AG10803 (cell line): ENCODE measurements at places on chromosomes 16 and 17.

DNA sequence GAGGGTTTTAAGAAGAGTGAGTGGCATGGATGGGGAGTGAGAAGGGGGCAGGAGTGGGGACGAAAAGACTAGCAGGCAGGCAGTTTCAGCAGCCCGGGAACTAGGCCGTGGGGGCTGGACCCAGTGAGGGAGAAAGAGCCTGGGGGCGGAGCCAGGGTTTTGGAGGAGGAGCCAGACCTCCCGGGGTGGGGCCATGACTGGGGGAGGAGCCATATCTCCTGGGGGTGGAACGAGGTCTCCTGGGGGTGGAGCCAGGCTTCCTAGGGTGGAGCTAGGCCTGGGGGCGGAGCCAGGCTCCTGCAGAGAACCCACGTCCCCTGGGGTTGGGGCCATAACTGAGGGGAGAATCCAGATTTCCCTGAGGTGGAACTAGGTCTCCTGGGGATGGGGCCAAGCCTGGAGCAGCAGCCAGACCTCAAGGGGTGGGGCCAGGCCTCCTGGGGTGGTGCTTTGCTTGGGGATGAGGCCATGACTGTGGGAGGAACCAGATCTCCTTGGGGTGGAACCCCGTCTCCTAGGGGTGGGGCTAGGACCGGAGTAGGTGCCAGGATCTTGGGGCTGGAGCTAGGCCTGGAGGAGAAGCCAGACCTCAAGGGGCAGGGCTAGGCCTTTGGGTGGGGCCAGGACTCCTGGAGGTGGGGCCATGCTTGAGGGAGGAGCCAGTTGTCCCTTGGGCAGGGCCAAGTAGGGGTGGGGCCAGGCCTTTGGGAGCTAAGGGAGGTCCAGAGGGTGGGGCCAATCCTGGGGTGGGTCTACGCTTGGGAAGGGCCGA lies 41.7 kb upstream of the JPH3 start:
- peak; percentile 39 for DNase-seq

- DNase-seq: peak; percentile 47
Observed at GRCh38 chr16:87968541-87968940, 17.3 kb downstream of the BANP start.

DNA sequence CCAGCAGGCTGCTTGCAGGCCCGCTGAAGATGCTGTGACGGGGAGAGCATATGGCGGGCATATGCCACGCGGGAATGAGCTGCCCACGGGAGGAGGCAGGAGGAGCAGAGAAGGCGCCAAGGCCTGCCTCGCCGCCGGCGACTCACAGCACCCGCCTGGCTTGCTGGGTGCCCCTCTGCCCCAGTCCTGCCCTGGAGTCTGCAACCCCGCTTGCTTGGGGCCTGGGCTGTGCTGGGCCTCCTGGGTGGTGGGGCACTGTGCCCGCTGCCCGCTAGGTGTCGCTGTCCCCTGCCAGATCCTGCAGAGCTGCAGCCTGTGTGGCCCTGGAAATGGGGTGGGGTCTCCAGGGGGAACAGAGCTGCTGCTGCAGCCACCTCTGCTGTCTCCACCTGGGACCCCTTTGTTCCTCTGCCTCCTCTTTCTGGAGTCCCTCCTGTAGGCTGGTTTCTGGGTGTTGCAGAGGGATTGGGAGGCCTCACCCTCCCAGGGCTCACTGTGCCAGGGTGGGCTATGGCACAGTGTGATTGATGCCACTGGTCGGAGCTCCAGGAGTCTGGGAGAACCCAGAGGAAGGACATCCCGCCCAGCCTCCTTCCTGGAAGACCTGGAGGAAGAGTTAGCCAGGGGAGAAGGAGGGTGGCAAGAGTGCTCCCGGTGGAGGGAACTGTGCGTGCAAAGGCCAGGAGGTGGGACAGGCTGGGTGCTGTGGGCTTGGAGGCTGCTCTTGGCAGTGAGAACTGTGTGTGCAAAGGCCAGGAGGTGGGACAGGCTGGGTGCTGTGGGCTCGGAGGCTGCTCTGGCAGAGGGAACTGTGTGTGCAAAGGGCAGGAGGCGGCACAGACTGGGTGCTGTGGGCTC lies 141.0 kb upstream of the CIBAR2 start:
- DNase-seq: peak; percentile 37

DNA sequence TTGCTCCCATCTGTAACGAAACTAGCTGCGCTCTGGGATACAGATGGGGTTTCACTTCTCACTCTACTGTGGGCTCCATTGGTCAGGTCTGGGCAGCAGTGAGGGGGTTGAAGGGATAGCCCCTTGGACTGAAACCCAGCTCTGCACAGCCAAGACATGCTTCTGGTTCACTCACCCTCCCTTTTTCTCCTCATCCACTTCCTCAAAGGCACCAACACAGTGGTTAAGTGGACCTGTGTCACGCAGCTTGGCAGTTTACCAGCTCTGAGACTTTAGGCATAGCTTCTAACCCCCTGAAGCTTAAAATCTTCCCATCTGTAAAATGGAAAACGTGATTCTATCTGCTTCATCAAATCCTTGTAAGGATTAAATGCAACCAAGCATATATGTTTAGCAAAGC lies 11.5 kb upstream of the KRT38 start:
- DNase-seq: no peak

GRCh38 chr17:4188076-4188475 lies 45.1 kb downstream of the CYB5D2 start:
- no peak for DNase-seq

- DNase-seq: no peak
Observed at GRCh38 chr16:86217891-86218270, 292.4 kb upstream of the FOXF1 start.

DNA sequence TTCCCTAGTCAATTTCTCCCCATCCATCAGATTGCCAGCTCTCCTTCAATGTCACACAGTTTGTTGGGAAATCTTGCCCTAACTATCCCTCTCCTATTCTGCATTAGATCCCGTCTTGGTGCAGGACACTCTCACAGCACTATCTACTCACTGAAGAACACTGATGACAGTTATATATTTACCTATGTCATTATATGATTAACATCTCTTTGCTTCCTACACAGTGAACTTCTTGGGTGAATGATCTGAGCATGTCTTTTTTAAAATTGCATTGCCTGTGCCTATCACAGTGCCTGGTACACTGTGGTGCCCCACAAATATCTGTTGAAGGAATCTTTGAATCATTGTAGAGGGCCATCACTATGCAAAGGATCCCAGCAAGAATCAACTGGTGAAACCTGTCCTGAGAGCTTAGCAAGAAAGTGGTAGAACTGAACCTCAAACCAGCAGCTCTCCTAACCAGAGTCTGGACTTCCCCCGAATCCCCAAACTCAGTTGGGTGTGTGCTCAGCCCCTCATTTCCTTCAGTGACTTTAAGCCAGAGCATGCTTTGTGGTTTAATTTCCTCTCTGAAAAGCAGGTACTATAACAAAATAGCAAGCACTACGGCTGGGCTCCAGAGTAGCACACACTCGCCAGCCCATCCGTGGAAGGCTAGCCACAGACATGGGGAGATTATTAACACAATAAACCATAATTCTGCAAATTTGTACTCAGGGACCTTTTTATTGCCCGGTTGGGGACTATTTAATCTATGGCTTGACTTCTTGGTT lies 680.7 kb upstream of the SALL1 start:
- DNase-seq: no peak

GRCh38 chr16:4489030-4489429 lies 12.8 kb downstream of the HMOX2 start:
- peak; percentile 86 for DNase-seq

DNA sequence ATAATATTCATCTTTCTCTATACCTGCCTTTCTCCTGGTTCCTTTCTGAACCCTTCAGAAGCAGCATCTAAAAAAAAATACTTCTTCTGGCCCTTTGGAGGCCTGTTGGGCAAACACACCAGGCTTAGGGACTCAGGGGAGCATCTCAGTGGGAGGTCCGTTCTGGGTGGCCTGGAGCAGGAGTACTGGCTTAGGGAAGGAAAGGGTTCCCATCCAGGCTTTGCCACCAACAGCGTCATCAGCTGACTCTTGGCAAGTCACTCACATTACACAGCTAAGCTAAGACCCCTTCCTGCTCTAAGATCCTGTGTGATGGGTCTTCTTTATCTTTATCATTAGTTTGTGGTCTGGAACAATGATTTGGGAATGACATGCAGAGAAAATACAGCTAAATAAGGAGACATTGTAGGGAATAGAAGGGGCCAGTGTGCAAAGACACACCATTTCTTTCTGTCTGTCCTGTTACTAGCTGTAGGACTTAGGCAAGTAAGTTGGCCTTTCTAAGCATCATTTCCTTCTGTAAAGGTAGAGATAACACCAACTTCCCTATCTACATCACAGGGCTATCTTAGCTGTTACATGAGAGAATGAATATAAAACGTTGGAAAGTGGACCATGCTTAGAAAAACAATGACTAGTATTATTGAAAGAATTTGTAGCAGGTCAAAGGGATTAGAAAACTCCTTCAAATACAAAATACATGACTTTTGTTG lies 9.9 kb downstream of the PCTP start:
- no peak for DNase-seq

- no peak for DNase-seq
Observed at GRCh38 chr16:51875834-51876600, 670.9 kb downstream of the TOX3 start.

DNA sequence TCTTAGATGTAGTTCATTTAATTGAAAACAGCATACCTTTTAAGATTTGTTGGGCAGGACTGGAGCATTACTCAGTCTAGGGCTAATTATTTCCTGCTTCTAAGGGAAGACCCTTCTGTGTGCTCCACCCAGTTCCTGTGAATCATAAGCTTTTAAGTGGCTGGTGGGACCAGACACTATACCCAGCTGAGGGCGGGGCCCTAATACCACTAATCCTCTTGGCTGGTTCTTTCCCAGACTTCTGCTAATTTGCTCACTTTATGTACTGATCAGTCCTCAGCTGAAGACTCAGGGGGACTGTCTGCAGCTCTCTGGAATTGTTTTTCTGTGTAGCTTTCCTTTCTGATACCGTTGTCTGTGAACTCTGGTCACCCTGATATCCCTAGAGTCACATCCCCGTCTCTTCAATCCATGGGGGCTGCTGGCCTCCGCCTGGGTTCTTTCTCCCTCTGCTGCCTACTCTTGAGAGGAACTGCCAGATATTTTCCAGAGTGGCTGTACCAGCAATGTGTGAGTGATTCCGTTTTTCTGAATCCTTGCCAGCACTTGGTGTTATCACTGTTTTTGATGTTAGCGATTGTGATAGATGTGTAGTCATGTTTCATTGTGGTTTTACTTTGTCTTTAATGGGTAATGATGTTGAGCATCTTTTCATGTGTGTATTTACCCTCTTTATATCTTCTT lies 35.1 kb downstream of the MFSD11 start:
- peak; percentile 87 for DNase-seq

DNA sequence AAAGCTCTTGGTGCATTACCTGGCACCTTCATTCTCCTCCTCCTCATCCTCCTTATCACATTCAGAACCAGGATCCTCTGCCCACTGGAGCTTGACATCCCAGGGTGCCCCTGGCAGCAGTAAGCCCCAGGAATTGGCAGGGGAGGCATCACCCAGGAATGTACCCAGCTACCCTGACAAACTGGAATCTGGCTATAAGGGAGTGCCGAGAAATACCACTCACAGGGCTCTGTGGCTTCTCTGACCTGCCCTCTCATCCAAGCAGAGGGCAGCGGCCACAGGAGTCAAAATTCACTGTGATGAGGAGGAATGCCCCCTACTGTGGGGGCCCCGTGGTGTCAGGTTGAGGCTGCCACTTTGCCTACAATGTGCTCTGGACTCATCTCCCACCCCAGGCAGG lies 19.6 kb downstream of the MPP3 start:
- no peak for DNase-seq

DNA sequence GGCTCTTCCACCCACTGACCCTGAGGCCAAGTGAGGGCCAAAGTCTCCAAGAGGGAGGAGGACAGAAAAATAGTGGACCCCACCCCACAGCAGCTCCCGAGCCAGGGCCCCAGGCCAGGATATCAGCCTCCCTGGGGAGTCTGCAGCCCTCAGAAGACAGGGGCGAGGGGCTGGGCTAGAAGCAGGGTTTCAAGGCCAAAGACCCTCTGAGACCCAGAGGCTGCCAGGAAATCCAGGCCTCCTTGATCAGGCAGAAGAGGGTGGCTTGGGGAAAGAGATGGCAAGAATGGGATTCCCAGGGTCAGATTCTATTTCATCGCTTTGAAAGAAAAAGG lies 156.1 kb downstream of the ZNF423 start:
- DNase-seq: no peak

DNA sequence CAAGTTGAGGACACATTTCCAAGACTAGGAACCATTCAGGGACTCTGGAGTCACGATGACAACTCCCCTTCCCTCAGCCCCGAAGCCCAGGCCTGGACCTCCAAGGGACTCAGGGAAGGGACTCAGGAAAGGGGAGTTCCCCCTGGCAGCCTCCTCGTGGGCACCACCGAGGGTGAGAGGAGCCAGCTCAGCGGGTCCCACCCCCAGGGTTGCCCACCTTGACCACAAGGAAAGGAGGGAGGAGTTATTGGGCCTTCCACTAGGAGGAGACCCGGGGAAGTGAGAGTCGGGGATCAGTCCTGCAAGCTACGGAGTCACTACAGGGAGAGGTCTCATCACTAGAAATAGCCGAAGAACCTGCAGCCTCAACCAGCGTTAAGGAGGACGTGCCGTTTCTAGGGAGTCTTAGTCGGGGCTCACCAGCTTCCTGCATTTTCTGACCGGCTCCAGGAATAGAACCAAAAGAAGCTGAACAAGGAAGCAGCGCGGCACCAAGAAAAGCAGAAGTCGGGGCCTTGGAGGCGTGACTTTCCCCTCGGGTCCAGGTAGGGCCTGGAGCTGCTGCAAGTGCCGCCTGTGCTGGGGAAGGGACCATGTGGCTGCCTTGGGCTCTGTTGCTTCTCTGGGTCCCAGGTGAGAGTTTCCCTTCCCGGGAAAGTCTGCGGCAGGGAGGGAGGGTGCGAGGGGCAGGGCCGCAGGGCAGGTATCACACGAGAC lies at the start of gene CD300A:
TSS of gene CD300A (plus strand) at position 524 of the 717 bp plus-strand sequence. CDS start at position 594, 70 bp downstream.
- no peak for DNase-seq

DNA sequence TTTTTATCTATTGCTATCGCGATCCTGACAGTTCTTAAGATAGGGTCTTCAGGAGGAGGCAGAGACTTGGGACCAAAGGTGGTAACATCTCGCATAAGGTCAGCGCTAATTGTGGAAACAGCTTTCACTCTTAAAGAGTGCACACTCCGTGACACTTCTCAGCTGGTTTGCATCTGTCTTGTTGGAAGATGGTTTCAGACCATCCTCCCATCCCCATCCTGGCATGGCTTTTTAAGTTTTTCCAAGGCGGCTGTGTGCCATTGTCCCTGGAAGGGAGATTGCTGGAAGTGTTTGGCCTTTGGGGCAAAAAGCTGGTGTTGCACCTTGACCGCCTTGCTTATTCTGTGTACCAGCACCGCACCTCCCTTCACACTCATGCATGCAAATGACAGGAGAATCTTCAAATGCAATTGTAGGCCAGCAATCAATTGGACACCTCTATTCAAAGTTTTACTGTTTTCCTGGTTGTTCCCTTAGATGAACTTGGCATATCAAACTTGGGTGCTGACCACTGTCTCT lies 1.5 kb downstream of the SOCS7 start:
- no peak for DNase-seq

GRCh38 chr17:43028221-43028861 lies 3.3 kb downstream of the RND2 start:
- DNase-seq: no peak

- peak; percentile 92 for DNase-seq
Observed at GRCh38 chr17:3512505-3513171, 36.8 kb downstream of the ASPA start.
